ENCODE measurements at places on chromosomes 11 and 22.

- DNase-seq, result no peak
Observed at GRCh38 chr11:33197915-33198727, 36.8 kb upstream of the CSTF3 start.

DNA sequence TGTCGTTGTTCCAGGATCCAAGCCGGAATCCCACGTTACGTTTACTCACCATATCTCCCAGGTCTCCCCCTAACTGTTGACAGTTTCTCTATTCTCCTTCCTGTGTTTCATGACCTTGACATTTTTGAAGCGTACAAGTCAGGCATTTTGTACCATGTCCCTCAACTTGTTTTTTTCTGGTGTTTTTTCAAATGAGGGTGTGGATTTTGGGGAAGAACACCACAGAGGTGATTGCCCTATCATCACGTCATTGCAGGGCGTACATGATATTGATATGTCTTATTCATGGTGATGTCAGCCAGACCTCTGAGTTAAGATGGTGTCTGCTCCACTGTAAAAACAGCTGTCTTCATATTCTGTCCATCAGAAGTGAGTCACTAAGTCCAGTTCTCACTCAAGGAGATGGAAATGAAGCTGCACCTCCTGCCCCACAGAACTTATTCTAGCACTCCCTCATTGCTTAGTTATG lies 28.3 kb upstream of the SOX10 start:
- no peak for DNase-seq

GRCh38 chr11:31815711-31816467 lies 4.8 kb upstream of the PAX6 start:
- DNase-seq, result no peak

GRCh38 chr11:120354068-120354467 lies 17.9 kb downstream of the ARHGEF12 start:
- DNase-seq, result no peak

DNA sequence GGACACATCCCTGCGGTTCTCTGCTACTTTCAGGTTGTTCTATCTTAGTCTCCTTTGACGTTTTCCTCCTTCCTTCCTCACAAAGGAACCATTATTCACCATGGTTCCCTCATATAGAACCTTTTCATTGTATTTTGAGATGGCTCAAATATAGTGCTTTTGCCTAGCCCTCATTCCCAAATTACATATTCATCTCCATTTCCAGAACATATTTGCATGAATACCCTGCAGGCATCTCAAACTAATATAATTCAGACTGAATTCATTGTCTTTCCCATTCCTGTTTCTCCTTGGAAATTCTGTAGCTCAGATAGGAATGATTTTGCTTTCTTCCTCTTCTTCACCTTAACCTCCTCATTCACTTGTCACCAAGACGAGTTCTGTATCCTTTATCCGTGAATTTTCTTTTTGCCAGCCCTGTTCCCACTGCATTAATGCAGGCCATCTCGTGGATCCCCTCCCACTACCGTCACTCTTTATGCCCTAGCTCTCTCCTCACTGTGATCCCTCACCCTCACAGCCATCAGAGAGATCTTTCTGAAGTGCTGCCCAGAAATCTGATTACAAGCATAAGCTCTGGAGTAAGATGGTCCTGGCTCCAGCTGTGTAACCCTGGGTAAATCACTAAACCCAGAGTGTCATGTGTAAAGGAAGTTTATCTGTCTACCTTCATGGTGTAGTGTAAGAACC lies 23.3 kb downstream of the PIWIL4 start:
- DNase-seq, result no peak

DNA sequence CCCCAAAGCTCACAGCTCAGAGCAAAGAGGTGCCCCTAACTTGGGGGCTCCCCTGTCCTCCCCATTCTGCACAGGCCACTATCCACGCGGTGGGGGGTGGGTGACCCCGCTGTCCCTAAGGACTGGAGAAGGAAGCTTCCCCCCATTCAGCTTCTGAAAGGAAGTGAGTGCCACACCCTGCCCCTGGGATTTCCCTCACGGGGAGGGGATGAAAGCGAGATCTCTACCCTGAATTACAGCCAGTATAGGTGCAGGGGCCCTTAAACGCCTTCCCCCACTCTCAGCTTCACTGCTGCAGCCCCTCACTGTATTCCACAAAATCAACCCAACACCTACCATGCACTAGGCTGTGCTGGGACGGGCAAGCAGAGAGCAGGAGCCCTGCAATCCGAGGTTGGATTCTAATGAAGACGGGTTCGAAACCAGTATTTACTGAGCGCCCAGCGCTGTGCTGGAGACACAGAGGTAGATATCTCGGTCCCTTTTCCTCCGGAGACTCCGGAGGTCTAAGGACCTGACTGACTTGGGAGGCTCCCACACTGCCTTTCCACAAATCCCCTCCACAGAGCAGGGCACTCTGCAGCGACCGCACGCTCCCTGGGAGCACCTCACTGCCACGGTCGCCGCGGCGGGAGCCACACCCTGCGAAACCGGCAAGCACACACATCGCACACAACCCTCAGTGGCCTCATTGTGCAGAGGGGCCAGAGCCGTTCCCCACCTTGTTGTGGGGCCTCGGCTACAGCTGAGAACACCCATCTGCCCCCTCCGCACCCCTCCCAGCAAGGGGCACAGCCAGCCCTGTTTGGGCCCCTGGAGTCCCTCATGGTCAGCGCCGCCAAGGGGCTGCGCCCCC lies 1.8 kb downstream of the AHNAK start:
- DNase-seq, result no peak

- DNase-seq, result no peak
Observed at GRCh38 chr22:43776081-43776670, 35.9 kb downstream of the EFCAB6 start.

- DNase-seq, result no peak
Observed at GRCh38 chr11:123505546-123506299, 75.7 kb downstream of the GRAMD1B start.

- peak; percentile 57 for DNase-seq
Observed at GRCh38 chr11:58567889-58568512, 7.7 kb downstream of the LPXN start.

- no peak for DNase-seq
Observed at GRCh38 chr22:47401976-47402770, 639.7 kb downstream of the TBC1D22A start.

- no peak for DNase-seq
Observed at GRCh38 chr22:25210793-25211192, 8.6 kb upstream of the CRYBB2 start.
